Right forelimb (tissue), 1 donor: ENCODE measurements at places on chromosomes 4 and X.
A peak's percentile ranks its signal among the peaks of the same experiment; 100 is the strongest.

- no peak for DNase-seq
Measured at GRCh38 chr4:188190461-188190860, 51.2 kb downstream of the TRIML1 start.

DNA sequence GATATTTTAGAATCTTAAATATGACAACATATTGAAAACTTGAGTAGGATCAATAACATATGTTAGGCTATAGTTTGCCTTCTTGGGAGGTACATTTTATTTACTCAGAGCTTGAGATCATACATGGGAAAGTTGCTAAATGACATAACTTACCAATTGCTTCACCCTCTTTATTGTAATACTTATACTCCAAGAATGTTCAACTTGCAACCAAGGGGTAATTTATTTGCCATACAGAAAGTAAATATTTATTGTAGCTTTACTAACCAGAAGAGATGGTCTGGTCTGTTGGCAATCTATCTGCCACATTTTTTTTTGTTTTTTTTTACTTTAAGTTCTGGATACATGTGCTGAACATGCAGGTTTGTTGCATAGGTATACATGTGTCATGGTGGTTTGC lies 426.6 kb downstream of the ARHGAP24 start:
- DNase-seq: no peak

DNA sequence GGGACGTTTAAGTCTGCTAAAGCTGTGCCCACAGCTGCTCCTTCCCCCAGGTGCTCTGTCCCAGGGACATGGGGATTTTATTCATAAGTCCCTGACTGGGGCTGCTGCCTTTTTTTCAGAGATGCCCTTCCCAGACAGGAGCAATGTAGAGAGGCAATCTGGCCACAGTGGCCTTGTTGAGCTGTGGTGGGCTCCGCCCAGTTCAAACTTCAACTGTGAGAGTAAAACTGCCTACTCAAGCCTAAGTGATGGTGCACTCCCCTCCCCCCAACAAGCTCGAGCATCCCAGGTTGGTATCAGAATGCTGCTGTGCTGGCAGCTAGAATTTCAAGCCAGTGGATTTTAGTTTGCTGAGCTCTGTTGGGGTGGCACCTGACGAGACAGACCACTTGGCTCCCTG lies 1371.4 kb downstream of the ADGRL3 start:
- DNase-seq: no peak

DNA sequence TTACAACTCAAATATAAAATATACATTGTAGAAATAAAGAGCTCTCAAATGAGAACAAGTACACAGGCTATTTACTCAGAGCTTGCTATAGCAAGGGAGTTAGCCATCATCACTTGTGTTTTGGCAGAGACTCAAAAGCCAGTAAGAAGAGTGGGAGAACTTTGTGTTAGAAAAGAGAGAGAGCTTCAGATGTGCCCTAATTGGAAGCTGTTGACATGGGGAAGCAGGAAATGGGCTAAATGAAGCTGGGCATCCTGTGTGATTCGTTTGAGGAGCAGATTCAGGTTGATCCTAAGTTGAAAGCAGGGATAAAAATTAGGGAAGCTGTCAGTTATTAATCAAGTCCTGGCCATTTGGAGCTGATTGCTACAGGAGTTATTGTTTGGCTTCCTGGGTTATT lies 207.4 kb upstream of the MAOA start:
- no peak for DNase-seq

GRCh38 chrX:129525162-129525561 lies 1.9 kb upstream of the SMARCA1 start:
- DNase-seq: no peak

GRCh38 chr4:168817370-168817769 lies 192.7 kb downstream of the CBR4 start:
- no peak for DNase-seq

DNA sequence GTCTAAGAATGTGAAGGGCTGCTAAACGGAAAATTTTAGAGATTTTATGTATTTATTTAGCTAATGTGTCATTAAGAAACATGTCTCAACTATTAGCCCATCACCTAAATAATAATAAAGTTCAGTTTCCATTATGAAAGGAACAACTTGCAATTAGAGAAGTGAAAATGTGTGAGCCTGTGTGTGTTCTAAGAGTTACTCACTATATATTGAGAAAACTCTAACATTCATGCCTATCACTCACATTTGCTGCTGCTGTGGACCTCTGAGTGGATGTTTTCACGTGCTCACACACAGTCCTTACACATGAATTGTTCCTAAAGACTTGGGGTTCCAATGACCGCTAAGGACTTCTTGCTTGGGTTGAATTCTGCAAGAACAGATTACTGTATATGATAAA lies 364.0 kb downstream of the TMA16 start:
- DNase-seq: no peak

DNA sequence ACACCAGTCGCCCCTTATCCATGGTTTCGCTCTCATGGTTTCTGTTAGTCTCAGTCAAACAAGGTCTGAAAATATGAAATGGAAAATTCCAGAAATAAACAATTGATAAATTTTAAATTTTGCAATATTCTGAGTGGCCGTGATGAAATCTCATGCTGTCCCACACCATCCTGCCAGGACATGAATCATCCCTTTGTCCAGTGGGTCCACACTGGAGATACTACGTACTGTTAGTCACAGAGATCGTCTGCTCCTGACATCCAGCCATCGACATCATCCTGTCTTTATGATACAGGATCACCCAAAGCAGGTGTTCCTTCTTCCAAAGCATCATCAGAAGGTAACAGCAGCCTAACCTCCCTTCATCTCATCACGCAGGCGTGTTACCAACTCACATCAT lies 76.5 kb upstream of the MSX1 start:
- DNase-seq: no peak

- peak; percentile 81 for DNase-seq
Measured at GRCh38 chrX:107716816-107717700, 58.5 kb downstream of the TSC22D3 start.

DNA sequence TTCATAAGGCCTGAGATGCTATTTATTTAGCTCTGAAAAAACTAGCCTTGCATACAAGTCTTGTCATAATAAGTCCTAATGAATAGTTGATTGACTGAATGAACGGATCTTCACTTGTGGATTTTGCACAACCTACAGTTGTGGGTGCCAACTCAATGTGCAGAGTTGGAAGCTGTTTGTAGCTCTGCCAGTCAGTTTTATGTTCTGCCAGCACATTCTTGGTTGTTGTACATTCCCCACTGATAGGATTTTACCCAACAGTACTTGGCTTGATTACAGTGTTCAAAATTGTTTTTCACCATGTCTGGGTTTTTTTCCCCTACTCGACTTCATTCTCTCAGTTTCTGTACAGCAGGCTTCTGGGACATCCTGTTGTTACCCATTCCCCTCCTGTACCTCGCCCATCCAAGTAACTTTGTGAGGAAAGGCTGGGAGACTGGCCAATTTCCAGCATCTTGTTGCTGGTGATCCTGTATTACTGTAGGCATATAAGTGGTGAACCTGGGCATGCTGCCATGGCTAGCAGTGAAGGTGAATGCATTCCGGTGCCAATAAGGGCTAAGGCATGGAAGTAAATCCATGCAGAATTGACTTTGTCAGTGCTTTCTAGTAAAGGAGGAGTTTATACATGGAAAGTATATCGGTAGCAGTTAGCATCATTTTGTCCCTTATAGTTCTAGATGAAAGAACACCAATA lies 22.8 kb downstream of the IL1RAPL1 start:
- no peak for DNase-seq

- no peak for DNase-seq
Measured at GRCh38 chr4:78518561-78518960, 33.0 kb upstream of the ANXA3 start.

DNA sequence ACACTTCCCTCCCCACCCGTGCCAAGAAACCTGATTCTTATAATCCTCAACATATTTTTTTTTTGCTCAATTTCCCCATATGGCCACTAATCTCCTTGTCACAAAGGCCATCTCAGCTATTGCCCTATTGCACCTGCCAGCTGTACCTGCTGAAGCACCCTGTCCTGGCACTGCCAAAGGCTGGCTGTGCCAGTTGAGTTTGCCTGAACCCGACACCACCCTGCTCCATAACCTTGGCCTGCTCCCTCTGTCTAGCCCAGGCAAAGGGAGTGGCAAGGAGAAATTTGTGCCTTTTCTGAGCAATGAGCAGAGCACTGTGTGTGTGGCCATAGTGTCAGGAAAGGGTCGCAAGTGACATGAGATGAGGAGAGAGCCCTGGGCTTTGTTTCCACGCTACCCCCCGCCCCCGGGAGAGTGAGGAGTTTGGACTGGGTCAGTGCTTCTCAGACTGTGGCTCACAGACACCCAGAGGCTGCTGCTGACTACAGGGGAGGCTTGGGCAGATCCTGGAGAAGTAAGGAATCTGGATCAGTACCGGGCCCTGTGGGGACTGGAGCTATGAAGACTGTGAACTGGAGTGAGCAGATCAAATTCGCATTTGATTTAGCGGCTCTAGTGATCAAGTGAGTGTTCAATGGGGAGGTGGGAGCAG lies 42.2 kb upstream of the HMGB3 start:
- no peak for DNase-seq

DNA sequence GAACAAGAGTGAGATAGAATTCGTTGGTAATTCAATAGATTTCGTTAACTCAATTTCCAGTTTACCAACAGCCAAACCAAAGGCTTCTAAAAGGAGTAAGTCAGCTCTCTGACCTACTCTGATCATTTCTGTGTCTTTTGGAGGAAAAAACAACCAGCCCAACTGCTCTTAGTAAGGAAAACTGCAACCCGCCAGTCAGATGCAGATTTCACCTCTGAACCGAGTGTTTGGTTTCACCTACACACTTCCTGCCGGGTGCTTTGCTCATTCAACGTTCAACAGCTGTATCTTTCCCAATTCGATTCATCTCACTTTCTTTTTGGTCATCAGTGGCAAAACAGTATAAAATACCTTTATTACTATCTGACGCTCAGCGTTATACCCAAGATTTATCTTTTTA lies 24.5 kb downstream of the TMSB4X start:
- no peak for DNase-seq

GRCh38 chr4:128288689-128289106 lies 1.1 kb upstream of the PGRMC2 start:
- DNase-seq: no peak

- DNase-seq: no peak
Measured at GRCh38 chrX:153495362-153495751, 577 bp downstream of the BGN start.

DNA sequence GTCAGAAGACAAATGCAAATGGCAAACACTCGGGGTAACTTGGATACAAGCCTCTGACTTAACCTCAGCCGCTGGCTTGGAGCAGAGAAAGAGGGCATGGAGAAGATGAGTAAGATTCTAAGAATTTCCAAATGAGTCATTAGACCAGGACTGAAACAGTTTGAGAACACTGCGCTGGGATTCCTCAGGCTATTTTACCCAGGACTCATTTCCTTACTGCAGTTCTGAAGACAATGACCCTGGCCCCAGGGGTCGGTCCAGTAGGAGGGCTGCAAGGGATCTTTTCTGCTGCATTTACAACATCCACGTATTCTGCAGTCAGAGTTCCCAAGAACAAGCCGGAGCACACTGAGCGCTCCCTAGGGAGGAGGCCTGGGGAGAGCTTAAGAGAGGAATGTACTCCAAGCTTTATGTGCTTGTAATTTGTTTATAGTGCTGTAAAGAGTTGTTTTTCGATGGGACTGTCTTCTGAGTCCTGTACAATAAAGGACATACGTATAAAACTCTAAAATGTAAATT lies 27.3 kb upstream of the SORBS2 start:
- DNase-seq: peak; percentile 65

DNA sequence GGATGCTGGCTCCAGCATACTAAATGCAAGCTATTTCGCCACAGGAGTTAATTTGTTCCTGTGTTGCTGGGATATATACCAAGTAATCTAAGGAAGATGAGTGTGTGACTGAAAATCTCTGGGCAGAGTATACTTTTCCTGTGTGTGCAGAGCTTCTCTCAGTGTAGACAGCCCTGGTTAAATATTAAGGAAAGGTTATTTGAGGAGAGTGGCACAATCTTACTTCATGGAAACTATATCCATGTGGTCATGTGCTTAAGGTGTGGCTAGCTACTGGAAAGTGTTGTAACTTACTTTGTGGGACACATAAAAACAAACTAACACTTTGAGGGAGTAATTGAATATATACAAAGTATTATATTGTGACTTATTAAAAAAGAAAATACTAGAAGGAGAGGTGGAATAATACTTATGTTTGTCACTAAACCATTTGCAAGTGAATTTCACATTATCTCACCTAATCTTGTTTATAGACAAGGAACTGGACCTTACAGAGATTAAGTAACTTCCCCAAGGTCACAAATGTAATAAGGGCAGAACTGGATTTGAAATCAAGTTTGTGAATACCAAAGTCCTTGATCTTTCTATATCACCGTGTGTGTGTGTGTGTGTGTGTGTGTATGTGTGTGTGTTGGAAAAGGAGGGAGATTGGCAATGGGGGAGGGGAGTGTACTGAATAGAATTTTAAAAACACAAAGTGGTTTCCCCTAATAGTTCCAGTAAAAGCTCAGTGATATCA lies 408.2 kb upstream of the NR3C2 start:
- DNase-seq: no peak

DNA sequence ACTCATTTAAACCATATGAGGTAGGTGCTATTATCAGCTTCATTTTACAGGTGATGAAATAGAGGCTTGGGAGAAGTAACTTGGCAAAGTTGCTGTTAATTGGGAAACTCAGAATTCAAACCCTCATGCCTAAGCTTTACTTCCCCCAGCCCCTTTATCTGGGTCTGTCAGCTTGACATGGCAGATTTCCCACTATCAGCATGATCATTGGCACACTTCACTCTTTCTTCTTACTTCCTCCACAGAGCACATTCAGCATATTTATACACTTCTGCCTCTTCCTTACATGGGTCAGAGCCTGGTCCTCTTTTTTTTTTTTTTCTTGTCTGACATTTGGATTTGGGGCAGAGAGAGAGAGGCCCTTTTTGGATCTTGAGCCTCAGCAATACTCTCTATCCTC lies 56.5 kb upstream of the ARX start:
- DNase-seq: no peak
